Hematopoietic multipotent progenitor cell (in vitro differentiated cells): ENCODE measurements at places on chromosomes 5 and 9.

GRCh38 chr9:1514250-1514649 lies 464.1 kb downstream of the DMRT2 start:
- DNase-seq = no peak

DNA sequence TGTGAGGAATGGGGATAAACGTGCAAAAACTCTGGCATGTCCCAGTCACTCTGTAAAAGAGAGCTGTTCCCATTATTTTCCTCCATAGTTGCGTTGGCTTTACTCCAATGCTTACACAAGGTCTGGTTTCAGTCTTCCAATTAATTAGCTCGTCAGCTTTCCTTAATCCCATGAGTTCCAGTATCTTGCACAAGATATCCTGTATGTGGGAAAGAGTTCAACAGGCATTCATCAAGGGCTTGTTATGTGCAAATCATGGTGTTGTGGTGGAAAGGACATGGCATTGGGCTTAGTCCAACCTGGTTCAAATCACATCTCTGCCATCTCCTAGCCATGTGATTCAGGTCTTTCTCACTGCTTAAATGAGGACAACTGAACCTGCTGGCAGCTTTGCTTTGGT lies 77.5 kb upstream of the PANK3 start:
- DNase-seq = no peak

DNA sequence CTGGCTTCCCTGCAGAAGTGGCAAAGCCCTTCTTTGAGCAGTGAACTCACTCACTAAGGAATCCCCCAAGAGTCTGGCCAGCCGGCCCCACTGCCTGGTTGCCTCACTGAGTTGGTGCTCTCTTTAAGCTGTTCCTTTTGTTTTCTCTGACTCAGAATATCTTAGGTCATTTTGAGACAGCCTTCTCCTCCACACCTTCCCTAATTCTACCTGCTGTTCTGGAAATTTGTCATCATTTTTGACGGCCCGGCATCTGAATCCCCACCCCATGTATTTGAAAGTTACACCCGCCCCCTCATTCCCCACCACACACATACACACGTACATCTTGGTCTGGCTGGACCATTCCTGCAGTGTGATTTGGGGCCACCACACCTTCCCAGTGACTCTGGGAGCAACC lies 41.8 kb downstream of the FGF1 start:
- no peak for DNase-seq

- no peak for DNase-seq
Observed at GRCh38 chr9:75142202-75142601, 53.9 kb downstream of the OSTF1 start.

- no peak for DNase-seq
Observed at GRCh38 chr5:158545949-158546530, 553.7 kb downstream of the EBF1 start.

- DNase-seq = peak; percentile 73
Observed at GRCh38 chr9:114947058-114947457, 16.7 kb upstream of the TNFSF8 start.

DNA sequence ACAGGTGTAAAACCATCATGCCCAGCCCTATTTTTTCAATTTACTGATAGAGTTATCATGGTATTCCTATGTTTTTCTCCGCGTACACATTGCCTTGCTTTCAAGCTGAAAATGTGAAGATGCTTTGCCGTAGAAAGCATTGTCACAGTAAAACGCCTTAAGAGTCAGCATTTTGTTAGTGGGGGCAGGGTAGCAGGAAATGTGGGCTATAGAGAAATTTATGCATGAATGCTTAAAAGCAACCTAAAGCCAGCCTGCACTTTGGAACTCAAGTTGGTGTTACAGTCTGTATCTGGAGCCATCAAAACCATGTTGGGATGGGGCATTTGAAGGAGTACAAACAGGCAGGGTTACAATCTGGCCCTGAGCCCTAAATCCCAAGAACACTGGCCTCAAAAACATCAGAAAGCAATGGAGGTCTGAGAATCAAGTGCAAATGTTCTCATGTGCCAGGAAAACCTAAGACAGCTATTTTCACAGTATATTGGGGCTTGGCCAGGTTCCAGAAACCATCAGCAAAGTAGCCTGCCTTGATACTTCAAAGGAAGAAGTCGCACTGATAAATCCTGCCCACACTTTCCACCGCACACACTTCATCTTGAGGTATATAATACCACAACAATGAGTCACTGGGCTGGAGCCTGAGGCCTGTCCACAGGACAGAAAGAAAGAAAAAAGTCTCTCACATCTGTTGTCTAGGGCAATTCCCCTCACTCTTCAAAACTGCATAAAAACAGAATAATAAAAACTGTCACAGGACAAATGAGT lies 313.8 kb downstream of the ENC1 start:
- DNase-seq = peak; percentile 91

- no peak for DNase-seq
Observed at GRCh38 chr5:154783774-154784460, 28.7 kb downstream of the LARP1 start.

DNA sequence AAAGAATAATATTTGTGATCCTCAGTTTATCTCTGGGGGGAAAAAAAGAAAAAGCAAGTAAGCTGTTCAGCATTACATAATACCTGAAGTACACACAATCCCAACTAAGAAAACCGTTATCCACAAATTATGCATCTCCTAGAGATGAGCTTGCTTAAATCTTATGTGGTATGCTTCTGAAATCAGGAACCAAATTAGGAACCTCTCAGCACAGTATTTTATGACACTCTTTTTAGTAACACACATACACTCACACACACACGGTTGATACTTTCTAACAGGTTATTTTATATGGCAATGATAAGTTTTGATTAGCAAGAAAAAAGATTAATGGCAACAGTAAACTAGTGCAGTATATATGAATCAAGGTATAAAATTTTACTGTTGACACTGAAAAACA lies 1.2 kb upstream of the ZNF510 start:
- no peak for DNase-seq

DNA sequence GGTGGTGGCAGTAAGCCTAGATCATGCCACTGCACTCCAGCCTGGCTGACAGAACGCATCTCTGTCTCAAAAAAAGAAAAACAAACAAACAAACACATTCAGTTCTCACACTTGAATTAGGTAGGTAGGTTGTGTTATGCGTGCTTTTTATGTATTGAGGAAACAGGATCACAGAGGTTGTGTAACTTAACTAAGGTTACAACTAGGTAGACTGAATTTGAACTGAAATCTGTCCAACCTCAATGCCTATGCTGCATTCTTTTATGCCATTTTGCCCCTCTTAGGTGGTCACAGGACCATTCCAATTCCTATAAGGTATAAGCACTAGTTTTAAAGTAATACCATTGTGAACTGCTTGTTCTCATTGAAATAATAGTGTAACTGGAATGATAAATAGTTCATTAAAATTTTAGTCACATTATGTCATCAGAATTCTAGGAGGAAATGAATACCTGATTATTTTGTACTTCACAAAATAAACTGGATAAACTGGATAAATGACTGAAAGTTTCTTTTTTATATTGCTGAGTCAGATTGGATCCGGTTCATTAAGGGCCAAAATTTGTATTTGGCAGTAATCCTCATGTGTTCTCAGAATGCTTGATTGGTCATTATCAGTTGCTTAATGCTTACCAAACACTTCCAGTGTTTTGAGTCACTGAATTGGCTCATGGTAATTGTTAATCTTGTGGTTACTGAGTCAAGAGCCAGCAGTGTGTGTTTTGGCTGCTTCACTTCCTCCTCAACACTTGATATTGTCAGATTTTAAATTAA lies 7.1 kb downstream of the UBAP1 start:
- DNase-seq = no peak

DNA sequence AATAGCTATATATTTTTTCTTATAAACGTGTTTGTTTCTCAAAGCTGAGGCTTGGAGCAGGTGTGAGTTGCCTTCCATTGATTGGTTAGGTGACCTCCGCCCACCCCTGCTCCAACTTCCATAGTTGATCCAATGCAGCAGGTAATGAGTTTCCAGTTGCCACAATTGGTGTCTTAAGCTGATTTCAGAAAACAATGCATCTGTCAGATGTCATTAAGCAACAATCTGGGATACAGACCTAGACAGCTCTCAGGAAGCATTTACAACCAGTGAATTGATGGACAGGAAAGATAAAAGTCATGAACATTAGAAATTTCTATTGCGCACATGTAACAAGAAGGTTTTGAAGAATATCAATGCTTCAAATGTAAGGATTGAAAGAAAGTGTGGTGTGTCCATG lies 510.5 kb downstream of the SEMA5A start:
- DNase-seq = no peak

DNA sequence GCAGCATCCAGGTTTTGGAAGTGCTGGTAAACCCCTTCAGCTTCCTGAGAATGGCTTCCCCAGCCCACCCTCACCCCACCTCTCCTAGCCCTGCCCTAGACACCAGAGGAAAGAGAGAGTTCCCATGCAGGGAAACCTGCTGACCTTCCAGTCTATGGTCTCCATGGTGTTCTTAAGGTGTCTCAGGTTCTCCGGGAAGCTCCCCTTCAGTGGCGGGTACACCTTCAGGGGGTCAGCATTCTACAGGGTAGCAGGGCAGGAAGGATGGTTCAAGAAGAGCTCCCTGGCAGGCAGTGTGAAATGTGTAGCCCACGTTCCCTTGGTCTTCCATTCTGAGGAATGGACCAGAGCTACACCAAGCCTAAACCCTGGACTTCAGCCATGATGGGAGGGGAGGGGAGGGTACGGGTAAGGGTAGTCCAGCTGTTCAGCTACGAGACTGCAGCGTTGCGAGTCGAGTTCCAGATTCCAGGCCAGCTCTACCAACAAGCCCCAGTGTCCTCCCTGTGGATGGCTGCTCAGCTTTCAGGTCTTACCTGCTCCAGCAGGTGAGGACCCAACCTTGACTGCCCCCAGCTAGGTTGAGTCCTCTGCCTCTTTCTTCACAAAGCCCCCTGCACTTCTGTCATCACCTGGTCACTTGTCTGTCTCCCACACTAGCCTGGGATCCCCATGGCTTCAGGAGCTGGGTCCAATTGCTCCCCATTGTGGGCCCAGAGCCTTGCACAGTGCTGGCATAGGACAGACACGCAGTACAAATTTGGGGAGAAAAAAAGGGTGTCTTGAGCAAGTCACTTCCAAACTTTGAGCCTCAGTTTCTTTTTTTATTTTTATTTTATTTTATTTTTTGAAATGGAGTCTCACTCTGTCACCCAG lies 7.5 kb downstream of the CD74 start:
- no peak for DNase-seq

GRCh38 chr9:37386988-37387387 lies 35.5 kb upstream of the GRHPR start:
- no peak for DNase-seq

DNA sequence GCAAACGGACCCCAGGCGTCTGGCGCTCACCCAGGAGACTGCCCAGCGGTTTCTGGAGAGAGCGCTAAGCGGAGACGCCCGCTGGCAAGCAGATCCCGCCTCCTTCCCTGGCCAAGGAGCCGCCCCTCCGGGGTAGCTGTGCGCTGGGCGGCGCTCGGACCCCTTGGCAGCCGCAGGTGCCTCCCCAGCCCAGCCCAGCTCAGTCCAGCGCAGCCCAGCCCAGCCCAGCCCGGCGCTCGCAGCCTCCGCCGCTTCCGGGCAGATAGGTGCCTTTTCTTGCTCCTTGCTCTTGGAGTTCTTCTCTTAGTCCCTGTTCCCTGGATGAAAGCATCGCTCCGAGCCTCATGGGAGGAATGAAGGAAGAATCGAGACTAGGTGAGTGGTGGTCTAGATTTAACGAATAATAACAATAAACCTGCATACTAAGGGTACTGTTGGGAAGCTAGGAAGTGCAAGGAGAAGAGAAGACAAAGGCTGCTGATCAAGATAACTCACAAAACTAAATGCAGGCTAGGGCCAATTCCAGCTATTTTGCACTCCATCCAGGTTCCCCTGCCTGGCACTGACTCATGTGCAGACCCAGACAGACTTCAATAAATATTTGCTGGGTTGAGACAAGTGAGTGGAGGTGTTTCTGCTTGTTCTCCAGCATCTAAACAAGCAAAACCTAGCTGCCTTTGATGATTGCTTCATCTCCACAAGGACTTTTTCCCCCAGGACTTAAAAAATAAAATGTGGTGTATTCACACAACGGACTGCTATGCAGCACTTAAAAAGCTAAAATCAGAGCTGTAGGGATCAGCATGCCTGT lies at the start of gene STK32A:
TSS of gene STK32A (plus strand) at position 202 of the 811 bp plus-strand sequence. CDS start 4,609 bp downstream, outside the sequence.
- DNase-seq = peak; percentile 9
